ENCODE measurements at places on chromosomes 12 and 14.

GRCh38 chr14:73612339-73613045 lies at the start of gene ACOT6:
Gene ACOT6, plus strand, starts transcription at chr14:73612517. Its CDS starts 55 bp downstream, at chr14:73612572.
- peak; percentile 67 for DNase-seq

- no peak for DNase-seq
These were observed 52.2 kb downstream of the TMTC1 start for GRCh38 chr12:29731591-29731990.

- no peak for DNase-seq
These were observed 70.3 kb downstream of the COX16 start for GRCh38 chr14:70289138-70289537.

DNA sequence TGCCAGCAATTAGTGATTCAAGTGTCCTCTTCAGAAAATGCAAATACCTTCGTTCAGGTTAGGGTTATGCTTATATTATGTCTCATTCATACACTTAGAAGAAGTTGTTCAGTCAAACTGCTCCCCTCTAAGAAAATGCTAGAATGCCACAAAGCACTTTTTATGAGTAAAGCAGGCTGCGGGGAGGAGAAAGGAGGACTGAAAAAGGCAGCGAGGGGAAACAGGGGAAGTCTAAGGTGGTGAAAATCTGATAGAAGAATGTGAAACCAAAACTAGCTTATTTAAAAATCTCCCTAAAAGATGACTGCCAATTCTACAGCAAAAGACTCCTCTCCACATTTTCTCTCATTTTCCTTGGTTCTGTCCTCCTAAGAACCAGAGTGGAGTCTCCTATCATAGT lies 70.1 kb downstream of the PRKD1 start:
- no peak for DNase-seq

DNA sequence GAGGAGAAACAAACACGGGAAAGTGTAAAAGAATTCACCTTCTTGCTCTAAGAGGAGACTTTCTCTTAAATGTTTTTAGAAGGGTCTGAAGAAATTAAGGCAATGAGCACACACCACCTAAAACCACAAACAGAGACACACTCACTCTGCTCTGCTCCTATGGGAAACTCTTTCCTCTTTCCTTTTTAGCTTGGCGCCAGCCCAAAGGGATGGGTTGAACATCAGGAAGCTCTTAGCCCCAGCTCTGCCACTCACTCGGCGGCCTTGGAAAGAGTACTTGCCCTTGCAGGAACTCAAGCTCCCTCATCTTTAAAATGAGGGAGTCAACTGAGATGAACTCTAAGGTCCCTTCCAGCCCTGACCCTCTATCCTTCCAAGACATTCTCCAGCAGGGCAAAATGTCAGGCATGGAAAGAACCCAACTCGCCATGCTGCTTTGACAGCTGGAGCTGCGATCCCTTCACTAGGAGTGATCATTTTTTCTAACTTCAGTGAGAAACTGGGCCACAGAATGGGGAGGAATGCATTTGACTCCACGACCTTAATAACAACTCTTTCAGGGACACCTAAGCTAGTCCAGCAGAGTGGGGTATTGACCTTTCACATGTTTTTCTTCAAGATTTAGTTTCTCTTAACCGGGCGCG lies 980 bp upstream of the RNASE8 start:
- no peak for DNase-seq

DNA sequence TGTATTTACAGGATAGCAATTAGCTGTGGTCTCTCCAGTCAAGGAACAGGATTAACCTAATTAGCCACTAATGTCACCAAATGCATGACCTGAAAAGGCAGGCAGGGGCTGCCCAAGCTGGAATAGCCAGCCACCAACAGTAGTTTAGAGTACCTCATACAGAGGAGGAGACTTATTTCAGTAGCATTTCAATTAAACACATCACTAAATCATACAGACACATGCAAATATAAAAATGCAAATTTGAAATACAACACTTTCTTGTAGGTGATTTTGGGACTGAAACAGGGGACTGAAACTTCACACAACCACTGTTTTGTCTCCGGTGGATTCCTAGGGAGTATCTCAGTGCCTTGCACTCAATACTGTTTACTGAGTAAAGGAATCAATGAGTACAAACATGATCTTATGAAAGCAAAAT lies 636 bp upstream of the IFNG-AS1 start:
- DNase-seq = no peak

DNA sequence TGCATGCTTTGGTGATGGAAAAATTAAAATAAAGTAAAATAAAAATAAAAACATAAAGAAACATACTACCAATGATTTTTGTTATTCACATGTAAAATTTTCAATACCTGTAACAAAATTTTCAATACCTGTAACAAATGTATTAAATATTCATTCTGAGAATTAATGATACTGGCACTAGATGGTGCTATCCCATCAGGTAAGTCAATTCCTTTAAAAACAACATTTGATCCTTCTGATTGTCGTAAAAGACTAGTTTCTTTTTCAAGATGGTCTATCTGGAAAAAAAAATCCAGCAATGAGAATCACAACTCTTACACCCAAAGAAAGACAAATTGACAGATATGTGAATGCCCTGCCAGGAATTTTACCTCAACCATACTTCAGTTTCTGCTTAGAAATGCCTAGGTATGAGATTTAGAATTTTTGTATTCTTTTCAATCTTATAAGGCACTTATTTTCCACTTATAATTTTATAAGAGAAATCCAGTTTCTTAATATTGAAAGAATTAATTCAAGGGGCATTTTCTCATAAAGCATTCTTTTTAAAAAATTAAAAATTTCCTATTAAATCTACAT lies 30.7 kb downstream of the CEP290 start:
- DNase-seq = no peak

All from DND-41 (cell line).